ENCODE measurements at places on chromosomes 5 and 9.
A peak's percentile ranks its signal among the peaks of the same experiment; 100 is the strongest.

DNA sequence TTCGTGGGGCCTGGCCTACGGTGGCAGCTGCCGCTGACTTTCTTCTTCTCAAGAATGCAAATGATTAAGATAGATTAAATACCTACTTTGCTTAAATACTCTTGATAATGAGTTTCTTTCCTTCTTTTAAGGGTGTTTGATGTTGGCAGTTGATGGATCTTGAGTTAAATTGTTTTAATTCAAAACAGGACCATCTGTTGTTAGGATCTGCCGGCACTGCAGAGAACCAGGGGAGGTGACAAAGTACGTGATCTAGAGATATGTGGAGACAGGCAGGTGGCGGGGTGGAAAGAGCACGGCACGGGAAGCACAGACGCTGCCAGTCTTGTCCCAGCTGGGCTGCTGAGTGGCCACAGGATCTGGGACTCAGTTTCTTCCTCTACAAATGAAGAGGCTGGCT, 37.9 kb downstream of the MED27 start:
- no peak for DNase-seq

DNA sequence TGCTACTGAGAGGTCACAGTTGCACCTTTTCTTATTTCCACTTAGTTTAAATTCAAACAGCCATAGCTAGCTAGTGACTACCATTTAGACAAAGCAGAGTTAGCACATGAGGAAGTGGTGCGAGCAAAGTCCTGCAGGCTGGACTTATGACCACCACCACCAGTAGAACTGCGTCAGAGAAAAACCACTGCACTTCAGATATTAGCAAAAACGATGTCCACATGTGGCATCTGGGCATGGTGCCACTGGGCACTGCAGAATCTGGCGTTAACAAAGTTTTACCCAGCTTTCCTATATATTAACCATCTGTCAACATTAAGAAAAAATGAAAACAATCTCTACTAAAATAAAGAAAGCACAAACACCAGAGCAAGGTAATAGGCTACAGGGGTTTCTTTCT, 80.1 kb downstream of the SPTLC1 start:
- no peak for DNase-seq

DNA sequence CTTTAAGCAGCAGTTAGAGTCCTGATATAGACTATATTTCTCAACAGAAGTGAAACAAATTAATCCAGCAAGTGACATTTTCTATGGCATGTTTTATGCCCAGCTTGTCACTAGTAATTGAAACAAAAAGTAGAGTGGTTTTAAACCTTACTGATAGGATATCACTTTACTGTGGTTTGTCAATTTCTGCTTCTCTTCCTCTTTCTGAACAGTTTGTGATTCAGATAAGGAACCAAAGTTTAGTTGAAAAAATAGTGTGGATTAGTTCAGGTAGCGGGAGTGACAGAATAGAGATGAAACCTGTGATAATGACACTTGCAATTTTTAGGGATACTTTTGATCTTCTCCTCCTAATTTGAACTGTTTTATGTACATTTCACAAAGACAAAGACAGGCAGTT, 485.7 kb upstream of the EDIL3 start:
- DNase-seq, result no peak

DNA sequence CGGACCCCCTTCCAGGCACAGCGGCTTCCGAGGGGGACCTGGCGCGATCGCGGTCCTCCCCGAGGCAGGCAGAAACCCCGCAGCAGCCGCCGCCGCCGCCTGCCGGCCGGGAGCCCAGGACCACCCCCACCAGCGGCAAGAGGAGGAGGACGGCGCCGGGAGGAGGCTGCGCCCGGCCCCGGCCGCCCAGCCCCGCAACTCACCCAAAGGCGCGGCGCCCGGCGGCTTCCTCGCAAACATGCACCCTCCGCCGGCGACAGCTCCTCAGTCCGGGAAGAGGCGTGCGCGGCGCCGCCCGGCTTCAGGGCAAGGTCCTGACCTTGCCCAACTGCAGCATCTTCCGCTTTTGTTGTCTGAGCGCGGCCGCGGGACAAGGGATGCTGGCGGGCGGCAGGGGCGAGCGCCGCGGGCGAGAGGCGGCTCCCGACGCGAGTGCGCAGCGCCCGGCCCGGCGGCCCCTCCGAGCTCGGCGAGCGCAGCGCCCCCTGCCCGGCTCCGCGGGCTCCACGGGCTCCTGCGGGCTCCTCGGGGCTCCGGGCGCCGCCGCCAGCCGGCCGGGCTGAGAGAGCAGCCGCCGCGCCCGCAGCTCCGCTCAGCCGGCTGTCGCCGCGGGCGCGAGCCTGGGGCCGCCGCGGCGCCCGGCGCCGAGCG, 507 bp downstream of the CTNND2 start:
- DNase-seq, result peak; percentile 69

DNA sequence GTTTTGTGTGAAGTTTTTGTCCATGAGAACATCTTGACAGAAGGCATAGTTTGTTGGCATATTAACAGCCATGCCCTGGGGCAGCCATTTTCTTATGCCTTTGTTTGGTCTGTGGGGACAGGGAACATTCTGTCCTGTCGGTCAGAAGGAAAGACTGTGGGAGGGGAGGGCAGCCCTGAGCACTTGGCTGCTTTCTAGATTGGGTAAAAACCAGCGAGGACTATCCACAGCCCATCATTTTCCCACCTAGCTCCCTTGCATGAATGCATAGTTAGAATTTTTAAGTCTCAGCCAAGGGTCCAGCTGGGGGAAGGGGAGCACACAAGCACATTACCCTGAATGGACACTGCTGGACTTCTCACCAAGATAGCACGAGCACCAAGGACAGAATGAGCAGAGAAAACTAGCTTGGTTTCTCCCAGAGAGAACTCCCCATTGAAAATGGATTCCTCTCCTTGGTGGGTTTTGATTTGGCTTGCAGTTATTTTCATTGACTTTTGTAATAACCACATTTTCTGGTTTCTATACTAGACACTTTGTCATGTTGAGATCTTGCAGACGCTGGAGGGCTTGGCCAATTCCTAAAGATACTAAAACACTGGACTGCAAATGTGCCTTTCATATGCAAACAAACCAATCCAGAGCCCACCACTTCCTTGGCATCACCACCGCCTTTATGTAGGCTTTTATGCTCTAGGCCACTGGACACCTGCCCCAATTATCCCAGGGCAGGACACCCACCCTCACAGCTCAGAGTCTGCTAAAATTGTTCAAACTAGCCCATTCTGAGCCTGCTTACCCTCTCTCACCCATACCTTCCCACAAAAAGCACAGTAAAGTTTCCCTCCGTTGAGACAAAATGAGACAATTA, 129.9 kb downstream of the BOD1 start:
- DNase-seq, result no peak

DNA sequence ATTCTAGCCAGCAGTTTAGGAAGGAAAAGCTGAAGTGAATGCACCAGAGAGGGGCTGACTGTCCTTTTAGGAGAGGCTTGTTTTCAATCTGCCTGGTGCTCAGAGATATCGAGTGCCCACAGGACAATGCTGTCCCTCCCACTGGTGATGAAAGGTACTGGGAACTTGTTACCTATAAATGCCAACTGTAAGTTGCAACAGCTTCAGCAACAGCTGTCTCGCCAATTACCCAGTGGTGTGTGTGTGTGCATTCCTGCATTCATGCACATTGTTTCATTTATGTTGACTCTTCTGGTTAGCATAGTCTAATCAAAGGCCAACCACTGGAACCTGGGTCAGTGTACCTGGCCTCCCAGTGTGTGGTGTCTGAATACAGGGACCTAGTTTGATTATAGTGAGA, 161.1 kb downstream of the CSNK1G3 start:
- DNase-seq, result no peak

DNA sequence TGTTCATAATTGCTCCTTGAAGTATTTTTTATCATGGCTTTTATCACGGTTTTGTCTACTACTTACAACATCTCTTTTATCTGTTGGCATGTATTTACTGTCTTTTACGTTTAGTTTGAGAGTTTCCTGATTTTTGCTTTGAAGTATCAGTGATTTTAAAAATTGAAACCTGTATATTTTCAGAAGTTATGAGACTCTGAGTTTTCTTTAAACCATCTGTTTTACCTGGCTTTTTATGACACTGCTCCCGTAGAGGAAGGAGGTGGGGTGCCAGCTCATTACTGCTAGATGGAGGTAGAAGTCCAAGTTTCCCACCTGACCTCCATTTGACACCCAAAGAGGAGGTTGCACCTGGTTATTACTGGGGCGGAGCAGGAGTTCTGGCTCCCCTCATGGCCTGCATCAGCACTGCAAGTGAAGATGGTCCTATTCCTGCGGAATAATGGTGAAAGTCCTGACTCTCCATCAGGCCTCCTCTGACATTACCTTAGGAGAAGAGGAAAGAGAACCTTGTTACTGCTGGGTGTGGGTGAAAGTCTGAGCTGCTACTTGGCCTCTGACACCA, 10.0 kb upstream of the ZNF131 start:
- no peak for DNase-seq

DNA sequence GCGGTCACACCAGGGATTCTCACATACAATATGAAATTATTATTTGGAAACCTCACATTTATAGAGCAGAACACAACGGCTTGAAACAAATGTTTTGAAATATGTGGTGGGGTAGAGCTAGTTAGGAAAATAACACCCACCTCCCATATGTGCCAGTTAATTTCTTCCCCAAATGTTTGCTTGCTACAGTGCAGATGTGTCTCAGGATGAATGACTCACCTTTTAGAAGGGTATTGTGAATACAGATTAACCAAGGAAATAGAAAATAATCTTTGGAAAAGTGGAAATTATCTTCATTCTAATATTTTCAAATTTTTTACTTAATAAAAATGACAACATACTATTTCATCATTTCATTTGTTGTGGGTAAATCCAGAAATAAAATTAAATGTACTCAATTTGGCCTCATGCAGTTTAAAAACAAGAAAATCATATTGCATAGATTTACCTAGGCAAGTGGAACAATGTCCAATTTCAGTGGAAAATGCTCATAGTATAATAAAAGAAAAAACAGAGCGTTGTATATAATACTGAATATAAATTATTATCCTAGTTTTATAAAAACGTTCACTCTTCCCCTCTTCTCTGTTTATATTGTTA, 39.3 kb upstream of the RICTOR start:
- no peak for DNase-seq

GRCh38 chr5:33992864-33993263, 8.4 kb upstream of the SLC45A2 start:
- no peak for DNase-seq

DNA sequence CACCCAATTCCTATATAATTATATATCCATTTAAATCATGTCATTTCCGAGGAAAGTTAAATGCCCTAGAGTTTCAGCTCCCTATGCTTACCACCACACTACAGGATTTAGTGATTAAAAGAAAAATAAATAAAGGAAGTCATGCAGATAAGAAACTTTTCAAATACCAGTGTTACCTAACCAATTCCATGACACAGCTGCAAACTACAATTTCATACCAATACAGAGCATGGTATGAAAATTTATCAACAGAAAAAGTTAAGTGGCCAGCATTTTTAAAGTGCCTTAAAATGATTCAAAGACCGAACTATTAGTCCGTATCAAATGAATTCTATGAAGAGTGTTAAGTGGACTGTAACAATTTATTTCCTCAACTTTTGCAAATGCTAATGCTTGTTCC, 35.9 kb downstream of the CEP120 start:
- DNase-seq, result no peak

DNA sequence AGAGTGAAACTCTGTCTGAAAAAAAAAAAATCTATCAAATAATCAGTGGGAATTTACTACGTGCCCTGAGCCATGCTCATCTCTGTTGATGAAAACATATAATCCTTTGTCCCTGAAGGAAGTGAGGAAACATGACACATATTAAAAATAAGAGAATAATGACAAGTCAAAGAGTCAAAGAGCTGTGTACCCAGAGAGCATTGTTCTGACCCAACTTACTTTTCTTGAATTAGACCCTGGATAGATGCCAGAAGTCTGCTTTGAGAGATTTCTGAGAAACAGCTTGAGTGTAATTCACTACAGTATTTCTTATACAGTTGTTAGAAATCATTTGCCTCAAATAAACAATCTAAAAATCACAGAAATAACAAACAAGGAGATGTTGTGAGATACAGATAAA, 490.0 kb upstream of the PIK3R1 start:
- DNase-seq, result no peak

DNA sequence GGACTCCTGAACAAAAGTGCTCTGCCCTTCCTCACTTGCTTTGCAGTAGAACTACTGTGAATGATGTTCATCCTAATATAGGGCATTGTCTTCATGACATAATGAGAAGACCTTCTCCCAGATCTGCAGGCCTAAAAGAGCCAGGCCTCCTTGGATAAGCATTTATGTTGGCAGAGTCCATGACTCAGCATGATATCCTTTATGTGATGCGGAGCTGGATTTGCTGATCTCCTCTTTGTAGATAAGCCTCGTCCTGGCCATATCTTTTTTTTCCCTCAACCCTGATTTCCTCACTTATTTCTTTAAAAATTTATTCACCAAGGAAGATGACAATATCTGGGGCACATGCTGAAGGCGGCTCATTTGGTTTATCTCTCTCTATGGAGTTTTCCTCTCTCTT, 62.4 kb upstream of the TAS2R1 start:
- DNase-seq, result no peak

GRCh38 chr5:6439588-6440550, 8.8 kb upstream of the UBE2QL1 start:
- no peak for DNase-seq

- no peak for DNase-seq
These were observed 91.7 kb downstream of the SPATA31D1 start for GRCh38 chr9:82080265-82080664.

DNA sequence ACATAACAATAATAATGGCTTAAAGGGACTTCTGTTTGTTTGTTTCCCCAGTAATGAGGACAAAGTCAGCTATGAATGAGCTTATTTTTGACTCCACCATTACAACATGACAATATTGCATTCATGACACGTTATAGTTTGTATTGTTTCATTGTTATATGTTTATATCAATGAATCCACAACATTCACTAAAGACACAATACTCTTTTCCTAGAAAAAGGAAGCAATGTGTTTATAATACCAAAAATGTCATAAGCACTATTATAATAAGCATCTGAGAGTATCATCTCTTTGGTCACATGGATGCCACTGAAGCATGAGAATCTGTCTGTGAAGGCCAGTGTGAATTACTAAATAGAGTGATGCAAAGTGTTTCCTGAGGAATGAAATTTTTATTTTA, 1026.9 kb upstream of the C9orf72 start:
- no peak for DNase-seq

GRCh38 chr5:100603141-100603540, 68.0 kb downstream of the FAM174A start:
- no peak for DNase-seq

- DNase-seq, result no peak
These were observed 135.1 kb downstream of the SLC25A46 start for GRCh38 chr5:110873773-110874437.

DNA sequence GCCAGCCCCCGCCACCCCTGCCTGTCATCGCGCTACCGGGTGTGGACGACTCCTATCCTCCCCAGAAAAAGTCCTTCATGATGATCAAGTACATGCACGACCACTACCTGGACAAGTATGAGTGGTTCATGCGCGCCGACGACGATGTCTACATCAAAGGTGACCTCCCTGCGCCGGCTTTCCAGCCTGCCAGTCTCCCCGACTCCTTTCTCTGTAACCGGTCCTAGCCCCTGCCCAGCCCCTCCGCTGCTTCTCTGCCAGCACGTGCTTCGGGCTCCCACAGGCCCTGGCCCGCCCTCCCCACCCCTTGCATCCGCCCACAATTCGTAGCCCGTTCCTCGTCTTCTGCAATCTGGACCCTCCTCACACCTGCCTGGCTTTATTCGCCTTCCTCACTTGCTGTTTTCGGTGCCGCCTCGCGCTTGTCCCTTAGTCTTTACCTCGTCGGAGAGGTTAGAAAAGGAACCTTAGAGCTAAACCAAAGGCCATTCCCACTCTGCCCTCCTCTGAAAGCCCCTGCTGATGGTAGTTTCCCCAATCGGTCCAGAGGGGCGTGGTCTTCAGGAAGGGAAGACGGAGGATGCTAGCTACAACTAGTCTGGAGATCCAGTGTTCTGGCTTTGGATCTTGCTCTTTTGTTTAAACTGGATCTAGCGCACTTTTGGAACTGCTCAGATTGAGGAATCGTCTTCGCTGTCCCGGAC, 1.4 kb downstream of the CHSY3 start:
- peak; percentile 32 for DNase-seq
